Trophoblast cell (in vitro differentiated cells and primary cell): ENCODE measurements at places on chromosomes 13 and 19.
A peak's percentile ranks its signal among the peaks of the same experiment; 100 is the strongest.

GRCh38 chr13:44374348-44374712, 706 bp downstream of the SERP2 start:
- no peak overlapping the region for H3K4me3 ChIP-seq
- no peak for DNase-seq
- H3K27me3 ChIP-seq = no peaks in the 10 kb centered on the region
- no peaks in the 10 kb centered on the region for H3K36me3 ChIP-seq

DNA sequence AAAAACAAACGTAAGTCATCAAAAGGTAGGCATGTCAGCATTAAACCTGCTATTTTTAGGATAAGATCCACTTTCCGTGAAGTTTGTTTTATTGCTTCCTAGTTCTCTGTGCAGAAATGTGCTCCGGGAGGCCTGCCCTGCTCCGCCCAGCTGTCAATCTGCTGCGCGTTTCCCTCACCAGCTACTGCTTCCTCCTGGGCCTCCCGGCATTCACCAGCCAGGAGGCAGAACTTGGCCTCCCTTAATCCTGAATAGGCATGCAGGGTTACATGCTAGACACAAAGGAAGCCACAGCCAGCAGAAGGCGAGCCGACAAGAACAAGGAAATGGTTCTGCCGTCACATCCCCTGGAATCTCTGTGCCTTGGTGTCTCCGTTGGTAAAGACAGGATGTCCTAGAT, 386.2 kb downstream of the IRS2 start:
- no peak overlapping the region for H3K27ac ChIP-seq
- no peaks in the 10 kb centered on the region for H3K27me3 ChIP-seq
- no peak overlapping the region for H3K4me3 ChIP-seq
- H3K4me1 ChIP-seq = peaks cover 2% of the 10 kb centered on the region
- no peaks in the 10 kb centered on the region for H3K36me3 ChIP-seq
- peak; percentile 58 for DNase-seq

DNA sequence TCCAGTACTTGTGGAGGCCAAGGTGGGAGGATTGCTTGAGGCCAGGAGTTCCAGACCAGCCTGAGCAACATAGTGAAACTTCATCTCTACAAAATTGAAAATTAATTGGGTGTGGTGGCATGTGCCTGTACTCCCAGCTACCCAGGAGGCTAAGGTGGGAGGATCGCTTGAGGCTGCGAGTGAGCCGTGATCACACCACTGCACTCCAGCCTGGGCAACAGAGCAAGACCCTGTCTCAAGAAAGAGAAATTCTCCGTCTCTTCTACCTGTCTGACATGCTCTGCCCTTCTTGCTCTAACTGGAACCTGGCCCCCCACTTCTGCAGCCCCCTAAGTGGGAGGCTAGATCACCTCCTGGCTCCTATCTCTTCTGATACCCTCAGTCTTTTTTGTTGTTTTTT, 7.4 kb downstream of the EIF3K start:
- DNase-seq = no peak

- H3K36me3 ChIP-seq = no peaks in the 10 kb centered on the region
- no peak overlapping the region for H3K27ac ChIP-seq
- no peak overlapping the region for H3K4me3 ChIP-seq
- H3K27me3 ChIP-seq = no peaks in the 10 kb centered on the region
- no peaks in the 10 kb centered on the region for H3K4me1 ChIP-seq
Observed at GRCh38 chr13:72390909-72391308, 336.5 kb downstream of the MZT1 start.
